Activated CD4-positive, alpha-beta memory T cell treated with anti-CD3 and anti-CD28 coated beads, Interleukin-2, amount 10 ng/mL, durations not matched to agents 7 days and 5 days (primary cell): ENCODE measurements at places on chromosomes 11 and 22. TPM values are rescaled to one million over a fixed set of nuclear protein-coding genes. Genes with fewer than 3 reads are reported as not detected.

TNNT3 gene
- total RNA-seq, result 6.6 TPM

KIF18A gene
- total RNA-seq, result 26.0 TPM

DNA sequence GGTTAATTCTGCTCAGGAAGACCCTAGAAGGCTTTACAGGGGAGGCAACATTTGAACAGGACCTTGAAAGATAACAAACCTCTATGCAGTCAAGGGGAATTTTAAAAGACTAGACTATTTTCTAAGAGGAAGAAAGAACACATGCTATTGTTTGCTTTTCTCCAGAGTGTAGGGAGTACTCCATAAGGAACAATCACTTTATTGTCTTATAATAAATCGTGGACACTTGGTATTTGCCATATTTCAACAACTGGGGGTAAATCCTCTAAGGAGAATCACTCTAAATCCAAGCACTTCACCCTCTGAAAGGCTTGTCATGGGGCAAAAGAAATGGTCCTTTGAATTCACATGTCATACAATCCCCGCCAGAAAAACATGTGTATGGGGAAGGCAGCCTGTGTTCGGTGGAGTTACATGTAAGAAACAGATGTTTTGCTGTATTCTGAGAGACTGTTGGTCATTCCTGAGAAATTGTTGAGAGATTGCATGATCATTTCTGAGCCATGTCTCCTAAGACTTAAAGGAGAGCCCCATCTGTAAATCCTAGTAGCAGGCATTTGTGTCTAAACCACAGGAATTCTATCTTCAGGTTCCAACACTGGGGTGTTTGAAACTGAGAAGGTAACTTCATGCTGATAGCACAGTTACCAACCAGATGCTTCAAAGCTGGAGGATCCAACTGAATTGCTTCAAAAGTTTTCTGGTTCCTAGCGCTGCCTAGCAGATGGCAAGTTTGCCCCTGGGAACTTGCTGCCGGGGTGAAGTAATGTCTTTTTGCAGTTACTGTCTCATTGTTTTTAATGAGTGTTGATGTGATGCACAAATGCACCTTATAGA lies 66.8 kb downstream of the FZD4 start:
- peaks cover 19% of the 10 kb centered on the region for H3K27me3 ChIP-seq
- H3K36me3 ChIP-seq, result no peaks in the 10 kb centered on the region
- H3K4me3 ChIP-seq, result no peak overlapping the region
- H3K4me1 ChIP-seq, result no peaks in the 10 kb centered on the region
- H3K27ac ChIP-seq, result no peak overlapping the region
- DNase-seq, result no peak

DNA sequence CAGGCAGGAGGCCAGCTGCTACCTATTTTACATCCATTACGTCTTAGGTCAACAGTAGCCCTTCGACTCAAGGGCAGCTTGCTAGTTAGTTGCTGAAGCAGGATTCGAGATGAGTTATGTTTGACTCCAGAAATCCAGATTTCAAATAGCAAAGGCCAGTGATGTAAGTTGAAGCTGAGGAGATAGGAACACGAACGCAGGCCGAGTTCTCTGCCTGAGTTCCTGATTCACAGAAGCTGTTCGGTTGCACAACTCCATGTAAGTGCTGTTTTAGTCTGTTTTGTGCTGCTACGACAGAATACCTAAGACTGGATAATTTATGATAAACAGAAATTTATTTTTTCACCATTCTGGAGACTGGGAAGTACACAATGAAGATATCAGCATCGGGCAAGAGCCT lies 111.2 kb downstream of the SLC1A2 start:
- no peaks in the 10 kb centered on the region for H3K27me3 ChIP-seq
- no peak overlapping the region for H3K4me3 ChIP-seq
- no peak for DNase-seq
- peaks cover 8% of the 10 kb centered on the region for H3K4me1 ChIP-seq
- H3K27ac ChIP-seq, result no peak overlapping the region
